GM04504 (cell line): ENCODE measurements at places on chromosomes 12 and 14.

DNA sequence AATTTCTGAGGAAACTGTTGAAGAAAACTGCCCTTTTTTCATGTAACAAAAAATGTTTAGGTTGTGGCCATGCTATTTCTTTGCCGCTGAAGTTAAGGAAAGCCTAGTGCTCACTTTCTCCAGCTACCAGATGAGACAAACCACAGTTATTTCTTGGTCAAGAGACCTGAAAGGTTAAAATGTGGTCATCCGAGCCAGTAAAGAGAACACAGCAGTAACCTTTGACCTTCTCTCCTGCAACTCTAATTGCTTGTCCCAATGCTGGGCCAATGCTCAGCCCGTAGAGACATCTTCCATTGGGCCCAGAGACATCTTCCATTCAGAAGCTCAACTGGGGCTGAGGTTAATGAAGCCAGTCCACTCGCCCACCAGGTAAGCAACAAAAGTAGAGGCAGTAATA, 109.8 kb upstream of the CPSF6 start:
- no peak for DNase-seq

- no peak for DNase-seq
Observed at GRCh38 chr12:6730169-6730568, 6.3 kb downstream of the COPS7A start.

DNA sequence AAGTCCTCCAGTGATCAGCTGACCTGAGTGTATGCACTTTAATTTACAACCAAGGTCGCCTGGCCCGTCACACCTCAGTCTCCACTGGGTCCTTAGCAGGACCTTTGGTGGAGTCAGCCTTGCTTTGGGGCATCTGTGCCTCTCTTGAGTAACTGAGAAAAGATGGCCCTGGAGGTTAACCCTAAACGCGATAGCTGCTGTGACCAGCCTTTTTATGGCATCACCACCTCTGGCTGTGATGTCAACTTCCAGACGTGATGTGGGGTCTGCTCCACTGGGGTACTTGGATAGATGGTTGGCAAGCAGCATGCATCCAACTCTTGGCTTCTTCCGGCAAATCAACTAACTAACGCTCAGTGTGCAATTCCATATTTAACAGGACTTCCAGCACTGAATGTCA, 122.8 kb upstream of the RTL1 start:
- DNase-seq: no peak

- DNase-seq: no peak
Observed at GRCh38 chr12:50734409-50735263, 29.3 kb upstream of the ATF1 start.

DNA sequence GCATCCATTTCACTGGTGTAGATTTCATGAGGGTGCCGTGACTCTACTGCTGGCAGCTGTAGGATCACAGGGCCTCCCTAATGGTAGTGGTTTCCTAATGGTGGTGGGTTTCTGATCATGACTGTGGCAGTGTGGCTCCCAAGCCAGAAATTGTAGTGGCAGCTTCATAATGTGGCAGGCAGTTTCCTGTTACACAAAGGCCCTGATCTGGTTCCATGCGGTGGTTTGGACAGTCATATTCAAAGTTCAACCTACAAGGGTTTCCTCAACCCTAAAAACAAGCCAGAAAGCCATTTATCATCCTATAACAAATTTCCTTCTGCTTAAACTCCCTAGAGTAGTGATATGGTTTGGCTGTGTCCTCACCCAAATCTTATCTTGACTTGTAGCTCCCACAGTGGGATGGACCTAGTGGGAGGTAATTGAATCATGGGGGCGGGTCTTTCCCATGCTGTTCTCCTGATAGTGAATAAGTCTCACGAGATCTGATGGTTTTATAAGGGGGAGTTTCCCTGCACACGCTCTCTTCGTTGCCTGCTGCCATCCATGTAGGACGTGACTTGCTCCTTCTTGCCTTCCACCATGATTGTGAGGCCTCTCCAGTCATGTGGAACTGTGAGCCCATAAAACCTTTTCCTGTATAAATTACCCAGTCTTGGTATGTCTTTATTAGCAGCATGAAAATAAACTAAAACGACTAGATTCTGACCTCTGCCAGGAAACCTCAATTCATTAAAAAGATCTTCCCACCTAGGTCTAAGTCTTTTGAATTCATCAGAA, 257.1 kb downstream of the EFCAB11 start:
- DNase-seq: no peak

- DNase-seq: no peak
Observed at GRCh38 chr12:87687362-87687761, 341.8 kb downstream of the C12orf50 start.

DNA sequence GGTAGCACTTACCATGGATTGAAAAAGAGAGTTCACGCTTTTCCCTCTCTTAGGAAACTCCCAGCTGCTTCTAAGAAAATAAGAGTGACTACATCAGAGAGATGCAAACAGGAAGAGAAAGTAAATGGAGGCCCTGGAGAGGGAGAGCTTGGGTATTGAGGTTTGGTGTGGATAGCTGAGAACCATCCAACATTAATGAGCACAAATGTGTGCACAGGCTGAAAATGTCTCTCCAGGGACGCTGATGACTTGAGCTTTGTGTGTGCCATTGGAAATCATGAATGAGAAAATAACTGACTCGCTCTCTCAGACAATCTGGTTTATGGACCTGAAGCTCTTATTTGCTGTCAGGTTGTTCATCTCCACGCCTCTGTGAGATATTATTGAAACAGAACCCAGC, 318.8 kb downstream of the NRXN3 start:
- no peak for DNase-seq

- DNase-seq: no peak
Observed at GRCh38 chr12:105968025-105968424, 170.7 kb downstream of the NUAK1 start.

GRCh38 chr12:108735855-108736254, 4.5 kb upstream of the CORO1C start:
- no peak for DNase-seq

DNA sequence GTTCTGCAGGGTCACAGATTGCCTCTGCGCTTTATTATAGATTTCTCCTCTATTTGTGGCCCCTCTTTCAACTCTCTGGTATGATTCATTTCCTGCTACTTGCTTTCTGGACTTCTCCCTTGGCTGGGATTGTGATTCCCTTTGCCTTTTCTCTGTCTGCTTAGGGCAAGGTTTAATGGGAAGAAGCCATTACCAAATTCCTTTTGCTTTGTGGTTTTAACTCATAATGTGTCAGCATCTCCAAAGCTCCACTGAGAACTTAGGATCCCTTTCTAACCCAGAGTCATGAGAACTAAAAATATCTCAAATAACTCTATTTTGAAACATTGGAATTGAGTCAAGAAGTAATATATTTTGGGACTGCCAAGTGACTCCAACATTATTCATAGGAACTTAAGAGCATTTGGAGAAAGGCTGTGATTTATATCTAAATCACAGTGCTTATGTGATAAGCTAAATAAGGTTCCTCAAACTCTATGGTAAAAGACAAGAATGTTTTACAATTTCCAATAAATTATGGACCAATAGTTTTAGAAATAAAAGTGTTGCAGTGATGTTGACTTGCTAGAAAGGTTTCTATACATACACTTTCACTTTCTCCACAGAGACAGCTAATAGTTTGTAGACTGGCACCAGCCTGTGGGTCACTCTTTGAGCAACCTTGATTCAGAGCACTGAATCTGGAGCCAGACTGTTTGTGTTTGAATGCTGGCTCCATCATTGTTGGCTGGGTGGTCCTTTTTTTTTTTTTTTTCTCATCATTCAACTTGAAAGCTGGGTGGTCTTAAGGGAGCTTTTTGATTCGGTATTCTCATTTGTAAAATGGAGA, 93.9 kb downstream of the DACT1 start:
- peak; percentile 98 for DNase-seq

- DNase-seq: no peak
Observed at GRCh38 chr14:72521045-72521444, 372.9 kb downstream of the DPF3 start.

- DNase-seq: no peak
Observed at GRCh38 chr12:19171731-19172130, 42.2 kb downstream of the PLEKHA5 start.

GRCh38 chr12:31727192-31727591, 1.6 kb downstream of the AMN1 start:
- no peak for DNase-seq

GRCh38 chr14:70392676-70393075, 24.2 kb downstream of the SYNJ2BP start:
- no peak for DNase-seq

DNA sequence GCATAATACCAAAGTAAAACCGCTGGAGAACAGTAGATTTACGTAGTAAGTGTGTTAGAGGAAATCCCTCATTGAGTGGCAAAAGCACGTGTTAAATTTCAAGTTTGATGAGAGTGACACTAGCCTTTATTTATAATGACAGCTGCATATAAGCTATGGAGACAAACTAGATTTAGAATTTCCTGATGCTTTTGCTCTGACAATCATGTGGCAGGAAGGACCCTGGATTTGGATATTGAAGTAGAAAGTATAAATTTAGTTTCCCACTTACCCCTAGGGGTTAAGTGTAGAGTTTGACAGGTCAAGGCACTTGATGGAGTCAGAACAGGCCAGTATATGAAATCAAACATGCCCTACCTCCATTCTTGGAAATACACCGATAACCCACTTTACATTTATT, 983.1 kb downstream of the FLRT2 start:
- DNase-seq: no peak

DNA sequence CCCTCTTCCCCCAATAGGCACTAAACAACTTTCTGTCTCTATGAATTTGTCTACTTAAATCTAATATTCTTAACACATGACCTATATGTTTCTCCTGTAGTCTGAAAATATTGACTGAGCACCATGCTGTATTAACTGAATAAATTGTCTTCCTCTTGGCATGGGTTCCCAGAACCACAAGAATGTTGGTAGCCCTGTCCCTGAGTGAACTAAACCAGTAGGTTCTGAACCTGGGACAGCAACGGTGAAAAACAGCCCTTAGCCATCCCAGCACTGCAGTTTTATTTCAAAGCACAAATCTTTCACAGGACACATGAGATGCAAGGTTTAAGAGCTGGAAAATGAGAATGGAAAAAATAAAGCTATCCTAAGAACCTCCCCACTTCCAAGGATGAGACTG, 20.4 kb upstream of the HSP90B1 start:
- no peak for DNase-seq

DNA sequence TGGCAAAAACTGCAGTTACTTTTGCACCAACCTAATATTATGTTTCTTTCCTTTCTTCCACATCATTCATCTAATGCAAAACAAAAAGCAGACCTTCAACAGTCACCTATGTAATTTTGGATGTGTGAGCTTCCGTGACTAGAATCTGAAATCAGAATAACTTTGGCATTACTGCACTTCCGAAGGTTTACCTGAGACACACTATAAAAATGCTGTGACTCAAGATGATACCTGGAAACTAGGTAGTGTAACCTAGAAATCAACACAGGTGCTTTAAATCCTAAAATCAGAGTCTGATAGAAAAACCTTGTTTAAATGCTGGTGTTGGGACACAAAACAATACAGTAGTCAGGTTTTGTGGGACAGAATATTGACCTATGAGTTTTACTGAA, 2.2 kb downstream of the BTBD7 start:
- no peak for DNase-seq

DNA sequence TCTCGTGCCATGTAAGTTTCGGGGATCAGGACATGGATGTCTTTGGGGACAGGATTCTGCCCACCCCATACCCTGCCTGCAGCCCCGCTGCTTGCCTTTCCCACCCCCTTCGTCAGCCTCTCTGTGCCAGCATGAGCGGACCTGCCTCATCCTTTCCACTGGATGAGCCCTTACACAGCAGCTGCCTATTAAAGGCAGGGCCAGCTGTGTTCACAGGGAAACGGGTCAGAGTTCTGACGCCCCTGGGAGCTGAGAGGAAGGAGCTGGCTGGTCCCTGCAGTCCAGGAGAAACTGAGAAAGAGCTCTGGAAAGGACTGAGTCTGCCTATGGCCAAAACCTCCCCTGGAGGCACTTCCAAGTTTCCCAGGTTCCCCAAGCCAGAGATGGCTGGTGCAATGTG, 83.5 kb upstream of the NCOR2 start:
- no peak for DNase-seq

- DNase-seq: no peak
Observed at GRCh38 chr14:78951602-78952001, 781.4 kb downstream of the NRXN3 start.

- no peak for DNase-seq
Observed at GRCh38 chr14:44963775-44964380, 1.9 kb downstream of the TOGARAM1 start.

- no peak for DNase-seq
Observed at GRCh38 chr14:68639758-68640574, 152.9 kb downstream of the ZFP36L1 start.

- no peak for DNase-seq
Observed at GRCh38 chr12:4909410-4909733, 333 bp upstream of the KCNA1 start.

DNA sequence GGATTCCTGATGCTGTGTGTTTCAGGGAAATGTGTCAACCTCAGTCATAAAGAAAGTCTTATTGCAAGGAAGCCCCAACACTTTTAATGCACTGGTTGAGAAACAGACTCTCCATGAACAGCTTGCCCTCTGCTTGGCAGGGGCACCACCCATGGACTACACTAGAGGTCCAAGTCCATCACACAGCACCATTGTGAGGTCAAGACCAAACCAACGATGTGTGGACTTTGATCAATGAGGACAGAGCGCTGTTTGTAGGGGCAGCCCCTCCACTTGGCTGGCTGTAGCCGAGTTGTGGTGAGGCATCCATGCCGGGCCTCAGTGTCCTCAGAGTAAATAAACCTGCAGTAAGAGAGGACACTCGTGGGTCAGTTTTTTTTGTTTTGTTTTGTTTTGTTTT, 29.8 kb downstream of the ZFYVE21 start:
- no peak for DNase-seq

DNA sequence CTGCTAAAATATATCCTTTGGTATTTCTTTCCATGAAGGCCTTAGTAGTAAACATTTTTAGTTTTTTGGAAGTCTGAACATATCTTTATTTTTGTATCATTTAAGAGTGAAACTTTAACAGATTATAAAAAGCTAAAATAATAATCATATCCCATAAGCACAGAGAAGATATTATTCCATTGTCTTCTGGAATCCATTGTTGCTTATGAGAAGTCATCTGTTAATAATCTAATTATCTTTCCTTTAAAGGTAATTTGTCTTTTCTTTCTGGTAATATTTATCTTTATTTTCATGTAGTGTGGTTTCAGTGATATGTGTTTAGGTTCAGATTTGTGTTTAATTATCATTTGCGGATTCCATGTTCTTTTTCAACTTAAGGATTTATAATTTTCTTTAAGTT, 261.7 kb downstream of the MSRB3 start:
- DNase-seq: no peak

DNA sequence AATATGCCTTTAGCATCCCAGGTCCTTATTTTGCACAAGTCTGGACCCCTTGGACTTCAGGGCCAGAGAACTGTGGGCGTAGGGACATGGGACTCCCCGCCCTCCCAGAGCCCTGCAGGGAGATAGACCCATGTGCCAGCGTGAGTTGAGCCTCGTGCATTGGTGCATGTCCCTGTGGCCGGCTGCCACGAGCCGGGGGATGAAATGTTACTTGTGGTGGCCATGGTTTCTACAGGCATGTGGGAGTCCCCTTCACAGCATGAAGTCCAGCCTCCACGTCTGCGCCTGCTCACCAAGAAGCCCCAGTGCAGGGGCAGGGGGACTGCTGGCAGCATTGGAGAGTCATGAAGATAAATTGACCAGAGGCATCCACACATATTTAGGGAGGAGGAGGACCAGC, 470.0 kb downstream of the BCL11B start:
- DNase-seq: no peak

- DNase-seq: no peak
Observed at GRCh38 chr12:52032446-52032803, 18.8 kb upstream of the NR4A1 start.
